ENCODE measurements at places on chromosomes 12 and 14. TPM values are rescaled to one million over a fixed set of nuclear protein-coding genes. Genes with fewer than 3 reads are reported as not detected.

Gene CACNA1C
- total RNA-seq, result 0.08 TPM

Gene OR6C4
- not detected for total RNA-seq

Gene GPR132
- 66.7 TPM for total RNA-seq

Gene AICDA
- total RNA-seq, result not detected

Gene ACOT2
- total RNA-seq, result 17.6 TPM

DNA sequence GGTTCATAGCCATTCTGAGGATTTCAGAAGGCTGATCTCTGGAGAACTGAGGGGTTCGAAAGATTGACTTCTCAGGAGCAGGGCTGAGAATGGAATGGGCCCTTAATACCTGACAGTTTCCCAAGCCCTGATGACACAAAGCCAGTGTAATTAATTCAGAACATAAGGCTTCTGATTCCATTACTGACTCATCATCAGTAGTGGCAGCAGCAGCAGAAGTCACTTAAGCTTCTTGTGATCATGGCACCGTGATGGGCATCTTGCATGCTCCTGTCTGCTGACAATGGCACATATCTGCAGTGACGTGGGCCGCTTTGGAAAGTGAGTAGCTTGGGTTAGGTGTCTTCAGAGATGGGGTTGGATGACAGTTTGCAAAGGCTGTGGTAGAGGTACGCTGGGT, 38.2 kb upstream of the GSG1 start:
- DNase-seq, result no peak

GRCh38 chr14:49512147-49512551, 74.0 kb downstream of the RPS29 start:
- DNase-seq, result no peak

- DNase-seq, result no peak
Measured at GRCh38 chr14:37709419-37710195, 114.2 kb downstream of the TTC6 start.

DNA sequence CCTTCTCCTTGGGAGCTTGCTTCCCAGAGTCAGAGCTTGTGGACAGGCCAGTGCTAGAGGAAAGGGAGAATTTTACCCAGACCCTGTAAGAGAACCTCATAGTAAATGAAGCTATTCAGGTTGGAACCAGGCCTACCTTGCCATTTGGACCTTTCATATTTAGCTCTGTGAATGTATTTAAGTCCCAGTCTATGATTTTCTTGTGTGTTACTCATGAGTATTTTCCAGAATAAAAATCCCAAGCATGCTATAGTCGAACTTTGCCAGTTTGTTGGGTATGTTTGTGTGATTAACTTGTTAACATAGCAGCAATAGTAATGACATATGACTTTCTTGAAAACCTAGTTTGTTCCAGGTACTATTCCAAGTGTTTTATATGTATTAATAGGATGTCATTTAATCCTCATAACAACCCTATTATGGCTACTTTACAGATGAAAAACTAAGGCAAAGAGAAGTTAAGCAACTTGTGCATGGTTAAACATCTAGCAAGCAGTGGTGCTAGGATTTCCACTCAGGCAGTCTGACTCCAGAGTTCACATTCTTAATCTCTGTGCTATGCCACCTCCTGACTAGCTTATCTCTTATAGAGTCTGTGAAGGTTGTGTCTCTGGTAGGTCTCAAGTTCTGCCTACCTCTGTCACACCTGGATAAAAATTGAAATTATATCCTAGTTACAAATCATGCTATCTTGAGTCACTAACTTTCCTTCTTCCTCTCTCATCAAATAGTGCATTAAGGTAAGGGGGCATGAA, 47.9 kb upstream of the GARIN2 start:
- DNase-seq, result no peak

- no peak for DNase-seq
Measured at GRCh38 chr14:40123816-40124215, 691.6 kb upstream of the FBXO33 start.

DNA sequence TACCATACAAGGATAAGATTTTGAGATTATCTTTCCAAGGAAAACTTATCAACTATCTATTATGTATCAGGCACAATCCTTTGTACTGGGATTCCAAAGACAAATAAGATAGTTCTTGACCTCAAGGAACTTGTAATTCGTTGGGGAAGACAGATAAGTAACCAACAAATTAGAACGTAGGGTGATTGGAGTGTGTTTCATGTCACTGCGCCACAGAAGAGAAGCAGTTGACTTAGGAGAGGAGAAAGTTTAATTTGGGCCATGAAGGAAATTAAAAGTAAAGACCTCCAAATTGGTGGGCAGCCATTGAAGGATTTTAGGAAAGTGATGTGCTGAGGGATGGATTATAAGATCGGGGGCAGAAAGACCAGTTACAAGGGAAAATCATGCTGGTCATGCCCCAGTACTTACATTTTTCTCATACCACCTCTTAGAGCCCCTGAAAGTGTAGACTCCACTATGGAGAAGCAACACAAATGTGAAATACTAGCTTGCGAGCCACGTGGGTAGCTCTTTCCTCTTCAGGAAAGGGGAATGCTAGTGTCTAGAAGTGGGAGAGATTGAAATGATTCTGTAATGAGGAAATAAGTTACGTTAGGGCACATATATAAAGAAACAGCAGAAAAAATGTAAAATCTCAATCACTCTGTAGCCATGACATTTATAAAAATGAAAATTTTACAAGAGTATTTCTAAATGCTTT, 148.7 kb downstream of the ETV6 start:
- no peak for DNase-seq

- DNase-seq, result no peak
Measured at GRCh38 chr12:101947316-101947715, 69.9 kb downstream of the DRAM1 start.

DNA sequence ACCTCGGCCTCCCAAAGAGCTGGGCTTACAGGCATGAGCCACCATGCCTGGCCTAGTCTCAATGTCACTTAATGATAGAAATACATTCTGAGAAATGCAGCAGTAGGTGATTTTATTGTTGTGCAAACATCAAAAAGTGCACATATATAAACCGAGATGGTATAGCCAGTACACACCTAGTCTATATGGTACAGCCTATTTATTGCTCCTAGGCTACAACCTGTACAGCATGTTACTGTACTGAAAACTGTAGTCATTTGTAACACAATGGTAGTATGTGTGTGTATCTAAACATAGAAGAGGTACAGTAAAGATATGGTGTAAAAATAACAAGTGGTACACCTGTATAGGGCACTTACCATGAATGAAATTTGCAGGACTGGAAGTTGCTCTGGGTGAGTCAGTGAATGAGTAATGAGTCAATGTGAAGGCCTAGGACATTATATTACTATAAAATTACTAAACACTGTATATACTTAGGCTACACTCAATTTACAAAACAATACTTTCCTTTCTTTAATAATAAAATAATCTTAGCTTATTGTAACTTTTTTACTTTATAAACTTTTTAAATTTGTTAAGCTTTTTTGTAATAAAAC, 166.7 kb upstream of the SYT1 start:
- no peak for DNase-seq

- DNase-seq, result no peak
Measured at GRCh38 chr12:122799641-122800243, 25.4 kb downstream of the CCDC62 start.

DNA sequence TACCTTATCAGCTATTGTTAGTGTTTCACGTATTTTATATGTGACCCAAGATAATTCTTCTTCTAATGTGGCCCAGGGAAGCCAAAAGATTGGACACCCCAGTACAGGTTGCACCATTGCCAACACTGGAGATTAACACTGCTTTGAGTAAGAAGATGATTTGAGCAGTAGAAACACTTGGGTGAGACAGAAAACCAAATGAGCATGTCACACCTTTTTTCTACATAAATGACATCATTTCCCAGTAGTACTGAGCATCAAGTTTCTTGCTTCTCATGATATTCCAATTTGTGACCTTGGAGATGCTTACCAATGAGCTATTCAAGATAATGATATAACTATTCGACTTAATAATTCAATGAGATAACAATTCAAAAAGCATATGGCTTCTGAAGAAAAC, 140.0 kb downstream of the LLPH start:
- DNase-seq, result no peak

GRCh38 chr12:55724226-55724939, 4.2 kb downstream of the RDH5 start:
- DNase-seq, result peak; percentile 55

DNA sequence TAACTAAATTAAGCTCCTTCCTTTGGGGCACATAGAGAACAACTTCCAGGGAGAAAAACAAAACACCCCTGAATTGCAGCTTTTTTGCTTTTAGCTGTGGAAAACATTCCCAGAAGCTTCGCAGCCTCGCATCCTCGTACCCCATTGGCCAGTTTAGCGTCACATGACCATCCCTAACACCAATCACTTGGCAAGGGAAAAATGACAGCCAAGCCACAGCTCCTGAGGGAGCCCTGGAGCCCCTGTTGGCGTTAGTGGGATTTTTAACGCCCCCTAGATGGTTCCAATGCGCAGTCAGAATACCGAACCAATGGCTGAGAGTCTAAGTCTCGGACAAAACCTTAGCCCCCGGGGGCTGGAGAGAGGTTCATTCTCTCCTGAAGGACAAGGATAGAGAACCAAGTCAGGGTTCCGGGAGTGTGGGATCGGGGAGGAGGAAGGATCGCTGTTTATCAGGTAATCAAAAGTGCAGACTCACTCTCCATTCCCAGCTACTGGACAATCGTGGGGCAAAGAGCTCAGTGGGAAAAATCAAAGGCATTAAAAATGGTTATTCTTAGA, 135.6 kb upstream of the HIF1A start:
- DNase-seq, result no peak

DNA sequence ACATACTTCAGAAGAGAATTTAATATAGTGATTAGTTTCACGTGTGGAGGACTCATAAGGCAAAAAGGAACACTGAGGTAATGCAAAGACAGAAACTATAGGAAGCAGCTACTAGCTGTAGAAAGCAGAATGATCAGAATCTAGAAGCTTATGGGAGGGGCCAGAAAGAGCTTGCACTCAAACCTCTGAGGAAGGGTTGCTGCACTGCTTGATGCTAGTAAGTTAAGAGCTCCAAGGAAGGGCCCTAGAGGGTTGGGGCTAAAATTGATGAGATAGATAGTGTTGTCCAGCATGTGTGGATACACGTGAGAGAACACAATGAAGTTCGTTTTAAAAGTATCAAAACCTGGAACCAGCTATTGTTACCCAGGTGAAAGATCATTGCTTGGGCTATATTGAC, 311.1 kb downstream of the SLC6A15 start:
- no peak for DNase-seq

- no peak for DNase-seq
Measured at GRCh38 chr12:69027411-69027881, 94.5 kb upstream of the CPM start.

DNA sequence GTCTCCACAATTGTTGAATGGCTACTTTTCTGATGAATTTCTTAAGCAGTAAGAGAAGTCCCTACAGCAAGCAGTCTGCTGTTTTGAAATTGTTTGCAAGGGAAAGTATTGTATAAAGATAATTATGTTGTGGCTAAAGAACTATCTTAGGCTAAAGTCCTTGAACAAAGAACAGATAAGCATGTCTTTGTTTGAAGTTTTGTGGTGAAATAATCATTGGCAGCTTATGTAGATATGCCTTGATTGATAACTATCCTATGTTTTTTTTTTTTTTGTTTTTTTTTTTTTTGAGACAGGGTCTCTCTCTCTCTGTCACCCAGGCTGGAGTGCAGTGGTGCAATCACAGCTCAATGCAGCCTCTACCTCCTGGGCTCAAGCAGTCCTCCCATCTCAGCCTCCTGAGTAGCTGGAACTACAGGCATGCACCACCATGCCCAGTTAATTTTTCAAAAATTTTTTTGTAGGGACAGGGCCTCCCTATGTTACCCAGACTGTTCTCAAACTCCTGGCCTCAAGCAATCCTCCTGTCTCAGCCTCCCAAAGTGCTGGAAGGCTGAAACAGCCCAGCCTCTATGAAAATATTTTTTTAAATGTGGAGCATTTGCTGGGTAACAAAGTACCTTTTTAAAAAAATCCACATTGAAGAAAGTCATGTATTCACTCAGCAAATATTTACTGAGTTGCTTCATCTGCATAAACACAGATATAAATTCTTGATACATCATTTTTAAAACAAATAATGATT, 80.8 kb downstream of the LLPH start:
- no peak for DNase-seq

GRCh38 chr12:114968727-114969126, 284.8 kb upstream of the TBX3 start:
- no peak for DNase-seq

DNA sequence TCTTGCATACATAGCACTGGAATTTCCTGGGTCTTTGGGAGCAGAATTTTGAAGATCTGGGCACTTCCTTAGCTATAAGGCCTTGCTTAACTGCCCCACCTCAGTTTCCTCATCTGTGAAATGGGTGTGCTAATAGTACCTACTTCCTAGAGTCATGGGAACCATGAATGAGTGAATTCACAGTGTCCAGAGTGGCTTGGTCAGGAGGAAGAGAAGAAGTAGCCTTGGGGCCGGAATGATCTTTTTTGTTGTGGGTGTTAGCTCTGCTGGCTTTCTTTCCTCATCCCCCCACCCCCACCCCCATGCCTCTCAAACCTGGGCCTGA, 2.4 kb downstream of the SH2B3 start:
- DNase-seq, result no peak

DNA sequence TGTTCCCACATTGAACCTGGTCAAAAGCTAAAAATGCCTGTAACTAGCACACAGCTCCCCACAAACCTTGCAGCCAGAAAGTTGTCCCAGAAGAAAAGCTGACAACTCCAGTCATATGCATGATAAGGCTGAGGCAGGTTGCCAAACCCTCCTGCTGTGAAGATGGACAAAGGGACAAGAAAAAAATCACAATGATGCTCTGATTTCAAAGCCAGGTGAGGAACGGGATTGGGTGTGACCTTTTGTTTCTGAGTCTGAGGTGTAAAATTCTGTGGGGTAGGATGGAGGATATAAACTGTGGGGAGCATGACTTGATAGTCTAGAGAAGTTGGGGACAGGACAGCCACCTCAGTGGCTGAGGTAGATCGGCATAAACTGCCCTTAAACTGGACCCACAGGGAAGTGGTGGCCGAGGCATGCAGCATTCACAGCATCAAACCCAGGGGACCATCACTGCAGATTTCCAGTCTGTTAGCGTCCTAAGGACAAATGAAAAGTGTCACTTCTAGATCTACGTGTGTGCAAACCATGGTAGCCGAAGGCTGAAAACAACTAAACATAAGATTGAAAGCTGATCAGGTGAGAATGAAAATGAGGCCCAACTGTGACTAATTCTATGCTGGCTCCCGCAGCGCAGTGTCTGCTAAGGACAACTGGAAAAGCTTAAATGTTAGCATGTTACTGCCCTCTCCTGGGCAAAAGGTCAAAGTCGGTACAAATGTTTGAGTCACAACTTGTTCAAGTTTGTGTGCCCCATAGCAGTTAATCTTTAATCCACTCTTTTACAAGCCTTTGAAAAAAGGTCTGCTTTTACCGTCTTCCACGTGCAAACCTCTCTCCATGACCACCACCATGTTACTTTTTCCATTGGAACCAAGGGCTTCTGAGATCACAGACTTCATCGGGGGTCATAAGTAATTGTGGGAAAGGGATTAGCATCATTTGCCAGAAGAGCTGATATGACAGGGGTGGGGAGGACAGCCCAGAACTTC, 39.8 kb downstream of the GRIN2B start:
- no peak for DNase-seq

- DNase-seq, result no peak
Measured at GRCh38 chr14:52094546-52095271, 25.9 kb upstream of the NID2 start.

All from CD4-positive, alpha-beta T cell (primary cell).